ENCODE measurements at places on chromosomes 1 and 21.
A peak's percentile ranks its signal among the peaks of the same experiment; 100 is the strongest.

GRCh38 chr1:2318314-2319278 is 72.8 kb downstream of the MORN1 start:
- no peak for DNase-seq

- DNase-seq: no peak
These were observed 749 bp upstream of the GLUL start for GRCh38 chr1:182392050-182393028.

GRCh38 chr1:76290271-76290670 is 215.7 kb downstream of the ST6GALNAC3 start:
- DNase-seq: no peak

GRCh38 chr1:228830954-228831481 is 95.7 kb downstream of the RHOU start:
- DNase-seq: peak; percentile 19

DNA sequence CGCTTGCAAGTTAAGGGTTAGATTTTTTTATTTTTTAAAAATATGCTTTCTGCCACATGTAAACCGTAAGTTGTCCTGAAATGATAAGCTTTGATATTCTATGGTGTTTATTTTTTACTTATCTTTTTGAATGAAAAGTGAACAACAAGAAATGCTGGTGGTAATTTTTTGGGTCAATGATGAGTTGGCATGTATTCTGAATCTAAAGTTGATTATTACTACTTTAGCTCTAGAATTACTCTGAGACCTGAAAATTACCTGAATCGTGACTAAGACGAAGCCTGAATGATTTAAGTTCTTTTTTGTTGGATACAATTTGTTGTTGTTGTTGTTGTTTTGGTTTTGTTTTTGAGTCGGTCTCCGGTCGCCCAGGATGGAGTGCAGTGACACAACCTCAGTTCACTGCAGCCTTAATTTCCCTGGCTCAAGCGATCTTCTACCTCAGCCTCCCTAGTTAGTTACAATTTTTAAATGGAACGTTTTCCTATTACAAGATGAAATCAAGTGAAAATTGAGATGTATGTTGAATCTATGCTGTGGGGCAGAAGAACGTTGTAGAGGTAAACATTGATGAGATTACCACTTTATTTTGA is 941 bp downstream of the RABGGTB start:
- DNase-seq: no peak

- DNase-seq: peak; percentile 62
These were observed 15.3 kb upstream of the TMCO2 start for GRCh38 chr1:40232444-40232843.

GRCh38 chr1:29243023-29243870 is 6.9 kb downstream of the PTPRU start:
- DNase-seq: no peak
